ENCODE measurements at places on chromosomes 6 and 20.
A peak's percentile ranks its signal among the peaks of the same experiment; 100 is the strongest.

- DNase-seq = no peak
Observed at GRCh38 chr6:87054143-87054833, 40.6 kb downstream of the CGA start.

- DNase-seq = no peak
Observed at GRCh38 chr6:133198725-133199124, 42.4 kb upstream of the EYA4 start.

- peak; percentile 63 for DNase-seq
Observed at GRCh38 chr6:35240838-35241801, 18.4 kb upstream of the ZNF76 start.

DNA sequence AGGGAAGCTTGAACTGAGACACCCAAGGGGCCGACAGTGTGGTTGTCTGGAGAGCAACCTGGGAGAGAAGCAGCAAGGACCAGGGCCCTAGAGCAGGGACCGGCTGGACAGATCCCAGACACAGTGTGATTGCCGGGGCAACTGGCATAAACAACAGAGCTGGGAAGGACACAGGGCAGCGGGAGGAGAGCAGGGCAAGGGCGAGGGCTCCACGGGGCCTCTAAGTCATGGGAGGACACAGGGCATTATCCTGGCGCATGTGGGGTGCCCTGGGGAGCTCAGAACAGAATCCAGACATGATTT lies 31.1 kb upstream of the CCR6 start:
- no peak for DNase-seq

- peak; percentile 80 for DNase-seq
Observed at GRCh38 chr6:112289038-112289566, 34.7 kb upstream of the LAMA4 start.
